ENCODE measurements at places on chromosomes 13 and 19. TPM values are rescaled to one million over a fixed set of nuclear protein-coding genes. Genes with fewer than 3 reads are reported as not detected.

GRCh38 chr13:97321616-97322321 lies 99.6 kb downstream of the MBNL2 start:
- H3K36me3 ChIP-seq: no peaks in the 10 kb centered on the region
- no peak overlapping the region for H3K4me3 ChIP-seq
- H3K4me1 ChIP-seq: peaks cover 21% of the 10 kb centered on the region
- no peaks in the 10 kb centered on the region for H3K27me3 ChIP-seq
- no peak overlapping the region for H3K27ac ChIP-seq
- DNase-seq: no peak

DNA sequence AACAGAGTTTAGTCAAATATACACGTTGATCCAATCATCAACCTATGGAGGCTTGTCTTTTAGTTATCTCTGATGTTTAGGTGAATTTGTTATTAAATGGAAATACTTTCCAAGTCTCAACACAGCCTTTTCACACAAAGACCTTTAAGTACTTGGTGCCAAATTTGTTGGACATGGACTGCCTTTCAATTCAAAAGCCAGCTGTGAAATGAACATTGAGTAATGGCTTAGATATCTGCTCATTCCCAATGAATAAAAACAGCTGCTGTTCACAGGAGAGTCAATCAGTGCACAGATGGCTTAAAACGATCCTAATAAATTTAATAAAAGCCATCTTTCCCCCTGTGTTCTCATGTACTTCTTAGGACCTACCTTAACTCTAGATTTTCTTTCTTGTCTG lies 19.9 kb upstream of the DHRS12 start:
- DNase-seq: no peak
- H3K27me3 ChIP-seq: no peaks in the 10 kb centered on the region
- no peak overlapping the region for H3K4me3 ChIP-seq
- no peaks in the 10 kb centered on the region for H3K36me3 ChIP-seq
- peaks cover 15% of the 10 kb centered on the region for H3K4me1 ChIP-seq

- H3K27ac ChIP-seq: peak overlapping the region; percentile 84
- H3K4me1 ChIP-seq: peaks cover 61% of the 10 kb centered on the region
These were observed 18.8 kb downstream of the ZC3H4 start for GRCh38 chr19:47094557-47095475.

DNA sequence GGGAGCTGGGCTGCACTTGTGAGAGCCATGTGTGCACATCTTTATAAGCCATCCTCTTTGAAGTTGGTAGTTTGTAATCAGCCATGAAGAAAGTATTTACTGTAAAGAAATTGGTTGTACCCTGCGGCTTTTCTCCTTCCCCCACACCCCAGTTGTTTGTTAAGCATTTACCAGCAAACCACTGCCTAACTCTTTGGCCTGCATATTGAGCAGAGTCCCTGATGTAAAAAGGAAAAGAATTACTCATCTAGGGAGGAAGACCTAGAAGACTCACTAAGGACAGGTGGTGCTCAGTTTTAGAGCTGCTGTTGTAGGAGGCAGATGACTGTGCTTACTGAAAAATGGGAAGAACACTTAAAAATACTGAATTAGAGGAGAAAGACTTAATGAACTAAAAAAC lies 245.3 kb downstream of the PCCA start:
- peaks cover 3% of the 10 kb centered on the region for H3K36me3 ChIP-seq
- no peak overlapping the region for H3K27ac ChIP-seq
- H3K4me3 ChIP-seq: no peak overlapping the region
- no peaks in the 10 kb centered on the region for H3K27me3 ChIP-seq

Gene ZSCAN18
- 108 TPM for total RNA-seq
